ENCODE measurements at places on chromosomes 6 and 20.

- no peak for DNase-seq
Measured at GRCh38 chr6:168584249-168584648, 143.3 kb downstream of the SMOC2 start.

- no peak for DNase-seq
Measured at GRCh38 chr20:49712646-49712995, 1.1 kb downstream of the B4GALT5 start.

- no peak for DNase-seq
Measured at GRCh38 chr6:144152334-144152900, 2.1 kb downstream of the STX11 start.

GRCh38 chr20:62002882-62003480 is 62.7 kb downstream of the TAF4 start:
- DNase-seq: no peak

GRCh38 chr6:40962241-40962640 is 76.8 kb downstream of the UNC5CL start:
- DNase-seq: no peak

- DNase-seq: no peak
Measured at GRCh38 chr20:5608442-5609161, 141.6 kb upstream of the SHLD1 start.

- no peak for DNase-seq
Measured at GRCh38 chr6:114218437-114219340, 124.1 kb downstream of the HS3ST5 start.

DNA sequence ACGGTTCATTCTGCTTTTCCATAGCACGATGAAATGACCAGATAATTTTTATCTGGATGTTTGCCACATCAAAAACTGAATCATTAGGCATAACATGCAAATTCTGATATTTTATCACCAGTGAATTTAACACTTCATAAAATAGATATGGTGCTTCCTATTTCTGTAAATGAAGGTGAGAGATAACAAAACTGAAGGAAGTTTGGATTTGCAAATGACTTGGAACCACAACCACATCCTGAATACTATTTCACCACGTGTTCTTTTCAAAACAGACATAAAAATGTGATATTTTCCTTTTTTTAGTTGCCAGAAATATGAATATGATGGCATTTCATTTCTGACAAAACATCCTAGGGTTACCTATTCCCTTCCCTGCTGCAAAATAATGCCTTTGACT is 146.1 kb downstream of the EDN1 start:
- no peak for DNase-seq

DNA sequence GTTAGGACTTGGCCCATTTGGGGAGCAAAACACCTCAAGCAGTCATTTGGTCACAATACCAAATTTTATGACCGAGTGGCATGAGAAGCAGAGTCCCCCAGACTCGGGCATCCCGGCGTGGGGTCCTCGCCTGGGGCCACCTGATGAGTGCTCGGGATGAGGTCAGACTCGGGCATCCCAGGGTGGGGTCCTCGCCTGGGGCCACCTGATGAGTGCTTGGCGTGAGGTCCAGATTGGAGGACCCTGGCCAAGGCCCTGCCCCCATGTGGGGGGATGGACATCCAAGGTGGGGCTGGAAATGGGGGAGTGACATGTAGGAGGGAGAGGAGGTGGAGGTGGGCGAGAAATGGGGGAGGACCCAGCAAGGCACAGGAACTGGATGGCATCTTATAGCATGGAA is 56.1 kb upstream of the CST7 start:
- DNase-seq: no peak

DNA sequence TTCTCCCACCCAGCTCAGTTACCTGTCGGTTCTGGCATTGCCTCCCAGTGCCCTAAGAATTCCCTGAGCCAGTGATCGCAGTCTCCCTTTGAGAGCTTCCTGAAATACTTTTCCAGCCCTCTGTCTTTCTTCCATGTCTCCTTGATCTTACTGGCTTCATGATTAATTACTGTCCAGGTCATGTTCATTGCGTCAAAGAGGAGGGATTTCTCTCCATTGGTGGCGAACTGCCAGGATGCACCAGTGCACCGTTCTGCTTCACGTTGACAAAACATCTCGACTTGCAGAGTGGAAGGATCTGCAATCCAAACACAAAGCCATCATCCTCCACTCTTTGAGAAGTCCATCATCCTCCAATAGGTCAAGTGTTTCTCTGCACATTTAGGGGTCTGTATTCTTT is 8.6 kb downstream of the RAET1E start:
- no peak for DNase-seq

DNA sequence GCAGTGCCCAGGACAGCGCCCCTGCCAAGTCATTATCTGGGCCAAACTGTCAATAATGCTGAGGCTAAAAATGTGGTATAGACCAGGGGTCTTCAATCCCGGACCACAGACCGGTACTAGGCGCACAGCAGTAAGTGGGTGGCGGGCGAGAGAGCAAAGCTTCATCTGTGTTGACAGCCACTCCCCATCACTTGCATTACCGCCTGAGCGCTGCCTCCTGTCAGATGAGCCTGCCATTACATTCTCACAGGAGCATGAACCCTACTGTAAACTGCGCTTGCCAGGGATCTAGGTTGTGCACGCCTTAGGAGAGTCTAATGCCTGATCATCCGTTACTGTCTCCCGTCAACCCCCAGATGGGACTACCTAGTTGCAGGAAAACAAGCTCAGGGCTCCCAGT is 91.0 kb downstream of the NFATC2 start:
- DNase-seq: no peak

DNA sequence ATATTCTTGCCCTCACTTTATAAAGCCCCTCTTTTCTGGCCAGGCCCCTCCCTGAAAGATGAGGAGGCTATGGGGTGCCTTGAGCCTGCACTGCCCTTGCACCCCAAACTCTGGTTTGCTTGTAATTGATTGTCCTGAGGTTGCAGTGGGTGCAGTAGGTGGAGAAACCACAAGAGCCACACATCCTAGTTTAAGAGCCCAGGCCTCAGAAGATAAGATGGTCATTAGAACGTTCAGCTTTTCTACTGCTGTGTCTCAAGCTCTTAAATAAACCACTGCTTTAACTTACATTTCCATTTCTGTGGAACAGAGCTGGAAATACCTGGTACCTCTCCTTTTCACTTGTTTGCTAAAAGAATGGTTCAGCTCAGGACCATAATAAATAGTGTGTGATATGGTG is 9.0 kb downstream of the MRAP2 start:
- no peak for DNase-seq

DNA sequence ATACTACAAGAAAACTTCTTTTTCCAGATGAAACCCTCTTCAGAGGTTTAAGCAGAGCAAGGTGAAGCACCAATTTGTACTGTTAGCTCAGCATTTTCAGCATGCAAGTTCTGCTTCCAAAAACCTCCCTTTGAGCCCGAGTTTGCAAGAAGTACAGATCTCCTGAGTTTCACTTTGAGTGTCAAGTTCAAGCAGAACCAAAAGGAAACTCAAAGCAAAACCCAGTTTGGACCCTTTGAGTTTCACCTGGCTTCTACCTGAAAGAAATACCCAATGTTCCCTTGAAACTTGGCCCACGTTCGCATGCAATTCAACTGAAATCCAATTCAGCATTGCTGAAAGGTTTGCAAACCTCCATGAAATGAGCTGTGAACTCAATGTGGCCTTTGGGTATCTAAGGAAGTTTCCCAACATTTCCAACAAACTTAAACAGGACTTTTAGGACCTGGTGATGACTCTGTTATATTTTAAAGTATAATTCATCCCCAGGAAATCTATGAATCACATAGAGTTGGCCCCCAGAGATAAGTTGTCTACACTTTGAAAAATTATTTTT is 62.9 kb upstream of the HBS1L start:
- no peak for DNase-seq

- no peak for DNase-seq
Measured at GRCh38 chr6:103534095-103534494, 1325.6 kb downstream of the HACE1 start.

DNA sequence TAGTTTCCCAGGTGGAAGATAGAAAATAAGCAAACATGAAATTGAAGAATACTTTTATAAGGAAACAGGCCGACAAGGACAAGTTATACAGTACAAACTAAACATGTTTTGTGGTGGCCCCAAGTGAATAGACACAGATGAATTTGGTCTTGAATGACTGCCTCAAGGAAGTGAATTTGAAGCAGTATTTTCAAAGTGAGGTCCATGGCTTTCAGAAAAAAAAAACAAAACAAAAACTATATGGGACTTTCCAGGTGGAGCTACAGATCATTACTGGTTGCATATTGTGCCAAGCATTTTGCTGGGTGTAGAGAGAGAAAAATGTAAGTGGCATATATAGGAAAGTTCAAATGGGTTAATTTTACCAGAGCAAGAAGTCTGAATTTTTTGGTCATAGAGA is 68.8 kb downstream of the CYB5R4 start:
- DNase-seq: no peak

DNA sequence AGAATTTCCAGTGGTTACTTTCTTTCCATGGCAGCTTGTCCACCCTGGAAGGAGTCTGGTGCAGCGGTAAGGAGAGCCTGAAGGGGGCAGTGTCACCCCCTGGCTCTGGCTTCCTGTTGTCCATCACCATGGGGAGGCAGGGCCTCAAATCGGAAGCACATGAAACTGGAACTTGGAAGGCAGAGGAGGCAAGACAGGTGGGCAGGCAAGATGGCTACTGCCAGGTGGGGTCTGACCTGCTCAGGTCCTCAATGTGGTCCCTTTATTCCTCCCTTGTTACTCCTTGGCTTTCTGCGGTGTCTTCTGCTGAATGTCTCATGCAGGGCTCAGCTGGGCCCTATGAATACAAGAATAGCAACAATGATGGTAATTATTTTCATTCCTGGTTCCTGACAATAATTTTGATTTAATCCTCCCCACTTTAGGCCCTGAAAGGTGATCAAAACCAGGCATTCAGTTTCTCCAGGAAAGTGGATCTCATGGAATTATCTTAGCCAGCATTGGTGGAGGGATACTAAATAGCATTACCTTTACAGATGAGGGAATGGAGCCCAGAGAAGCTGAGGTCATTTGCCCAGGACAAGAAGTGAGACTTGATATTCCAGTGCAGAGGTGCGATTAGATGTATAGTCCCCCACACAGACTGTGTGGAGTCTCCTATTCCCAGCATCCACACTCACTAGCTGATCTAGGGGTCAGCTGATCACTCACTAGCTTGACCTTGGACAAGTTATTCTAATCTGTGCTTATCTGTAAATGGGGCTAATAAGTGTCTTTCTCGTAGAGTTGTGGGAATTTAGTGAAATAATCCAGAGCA is 17.6 kb upstream of the SNAI1 start:
- DNase-seq: peak; percentile 72

DNA sequence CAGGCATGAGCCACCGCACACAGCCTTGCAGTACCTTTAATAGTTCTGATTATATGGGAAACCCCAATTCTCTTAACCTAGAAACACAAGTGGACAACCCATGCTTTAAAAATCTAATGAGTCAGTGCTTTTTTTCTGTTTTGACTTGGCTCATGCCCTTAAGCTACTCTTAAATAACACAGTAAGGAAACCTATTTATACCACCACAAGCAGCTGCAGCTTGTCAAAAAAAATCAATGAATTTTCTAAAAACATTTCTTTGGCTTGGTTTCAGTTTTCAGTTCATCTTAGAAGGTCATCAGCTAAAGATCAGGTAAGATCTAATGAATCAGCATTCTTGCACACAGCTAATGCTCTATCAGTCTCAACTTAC is 124.1 kb upstream of the DST start:
- DNase-seq: no peak

DNA sequence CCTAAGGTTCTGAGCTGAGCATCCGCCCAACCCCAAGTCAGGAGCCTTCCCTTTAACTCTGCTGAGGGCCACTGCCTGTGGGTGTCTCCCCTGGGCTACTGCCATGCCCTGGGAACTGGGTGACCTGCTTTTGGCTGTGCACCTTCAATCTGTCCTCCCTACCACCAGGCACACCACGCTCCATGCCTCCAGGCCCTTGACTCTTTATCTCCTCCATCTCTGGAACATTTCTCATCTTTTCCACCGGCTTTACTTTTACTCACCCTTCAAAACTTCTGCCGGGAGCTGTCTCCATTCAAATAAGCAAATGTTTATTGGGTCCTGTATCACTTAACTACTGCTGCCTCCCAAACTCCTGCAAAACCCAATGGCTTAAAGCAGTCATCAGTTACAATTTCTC is 83.3 kb upstream of the NHSL1 start:
- no peak for DNase-seq

- DNase-seq: no peak
Measured at GRCh38 chr20:19756761-19757486, 1.1 kb upstream of the RIN2 start.

GRCh38 chr6:141552463-141552862 is 580.3 kb upstream of the GJE1 start:
- DNase-seq: no peak

GRCh38 chr20:49680484-49680883 is 33.2 kb downstream of the B4GALT5 start:
- no peak for DNase-seq

DNA sequence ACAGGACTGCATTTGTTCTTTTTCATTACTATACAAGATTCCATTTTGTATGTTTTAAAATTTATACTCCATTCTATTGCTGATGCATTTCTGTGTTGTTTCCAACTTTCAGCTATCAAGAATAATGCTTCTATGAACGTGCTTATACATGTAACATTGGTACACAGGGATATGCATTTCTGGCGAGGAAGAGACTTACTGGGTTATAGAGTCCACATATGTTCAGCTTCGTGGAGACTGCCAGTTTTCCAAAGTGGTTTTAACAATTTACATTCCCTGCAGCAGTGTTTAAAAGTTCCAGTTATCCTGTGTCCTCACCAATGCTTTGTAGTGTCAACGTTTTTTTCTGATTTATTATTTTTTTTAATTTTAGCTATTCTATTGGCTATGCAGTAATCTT is 48.5 kb downstream of the AIG1 start:
- DNase-seq: no peak

DNA sequence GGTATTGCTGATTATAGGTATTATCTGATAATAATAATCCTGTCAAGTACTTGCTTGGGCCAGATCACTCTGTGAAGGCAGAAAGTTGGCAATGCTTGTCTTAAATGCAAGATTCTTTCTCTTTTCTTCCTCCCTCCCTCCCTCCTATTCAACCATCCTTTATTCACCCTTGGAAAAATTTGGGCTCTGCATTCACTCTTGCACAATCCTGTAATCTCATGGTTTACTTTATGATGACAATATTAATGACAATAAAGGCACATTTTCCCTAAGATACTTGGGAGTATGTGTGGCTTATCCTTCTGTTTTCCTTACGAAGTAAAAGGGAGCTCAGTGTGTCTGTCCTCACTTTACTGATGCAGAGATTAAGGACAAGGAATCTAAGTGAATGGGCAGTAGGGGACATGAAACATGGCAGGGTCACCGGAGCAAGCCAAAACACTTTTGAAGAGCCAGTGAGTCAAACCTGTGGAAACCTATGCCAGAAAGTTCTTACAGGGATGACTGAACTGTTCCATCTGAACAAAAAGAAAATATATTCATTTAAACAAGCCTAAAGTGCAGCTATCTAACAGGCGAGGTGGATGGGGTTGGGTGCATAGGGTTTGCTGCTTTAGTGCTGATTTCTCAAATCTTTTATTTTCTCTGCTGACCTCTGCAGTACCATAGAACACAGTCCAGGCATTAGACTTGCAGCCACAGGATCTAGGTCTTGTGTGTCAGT is 14.6 kb upstream of the RIPOR2 start:
- no peak for DNase-seq

- no peak for DNase-seq
Measured at GRCh38 chr6:25155211-25155610, 124.0 kb upstream of the CARMIL1 start.

All from D341Med (cell line).